Activated T-helper 1 cell treated with anti-CD3 and anti-CD28 coated beads, Interleukin-12 subunit alpha, Interleukin-12 subunit beta, Interleukin-2, Interleukin-4 antibody, amounts not matched to agents 30 ng/mL and 10 ng/mL and 1 ng/mL, durations not matched to agents 14 hours and 24 hours and 36 hours (primary cell): ENCODE measurements at places on chromosomes 3 and 15. TPM values are rescaled to one million over a fixed set of nuclear protein-coding genes. Genes with fewer than 3 reads are reported as not detected.

NTRK3 gene
- 0.24 and 0.29 TPM in 2 replicates for total RNA-seq

NR2E3 gene
- total RNA-seq = not detected in 2 replicates

CRABP1 gene
- not detected in 2 replicates for total RNA-seq

CGNL1 gene
- not detected in 2 replicates for total RNA-seq

A4GNT gene
- not detected in 2 replicates for total RNA-seq

SCN11A gene
- 0.05 TPM in 1 of 2 replicates, not detected in the other for total RNA-seq

DNA sequence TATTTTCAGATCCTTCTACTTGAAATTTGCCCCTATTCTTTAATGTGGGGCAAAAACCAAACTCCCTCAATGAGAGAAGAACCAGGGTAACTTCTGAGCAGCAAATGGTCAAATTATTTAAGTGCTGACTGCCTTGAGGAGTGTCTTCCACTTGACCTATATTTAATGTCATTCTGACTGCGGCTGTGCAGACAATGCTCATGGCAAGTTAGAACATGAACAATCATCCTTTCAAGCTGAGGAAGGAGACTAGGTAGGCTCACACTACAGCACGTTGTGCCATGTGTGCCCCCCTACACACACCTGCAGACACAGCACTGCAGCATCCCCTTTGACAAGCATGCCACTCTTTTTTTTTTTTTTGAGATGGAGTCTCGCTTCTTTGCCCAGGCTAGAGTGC lies 98.2 kb downstream of the OSBPL10 start:
- DNase-seq = no peak
- H3K27me3 ChIP-seq = no peaks in the 10 kb centered on the region
- peaks cover 5% of the 10 kb centered on the region for H3K36me3 ChIP-seq

- no peaks in the 10 kb centered on the region for H3K36me3 ChIP-seq
- DNase-seq = no peak
- no peak overlapping the region for H3K27ac ChIP-seq
- no peak overlapping the region for H3K4me3 ChIP-seq
These were observed 598.4 kb downstream of the FHIT start for GRCh38 chr3:60652829-60653228.

DNA sequence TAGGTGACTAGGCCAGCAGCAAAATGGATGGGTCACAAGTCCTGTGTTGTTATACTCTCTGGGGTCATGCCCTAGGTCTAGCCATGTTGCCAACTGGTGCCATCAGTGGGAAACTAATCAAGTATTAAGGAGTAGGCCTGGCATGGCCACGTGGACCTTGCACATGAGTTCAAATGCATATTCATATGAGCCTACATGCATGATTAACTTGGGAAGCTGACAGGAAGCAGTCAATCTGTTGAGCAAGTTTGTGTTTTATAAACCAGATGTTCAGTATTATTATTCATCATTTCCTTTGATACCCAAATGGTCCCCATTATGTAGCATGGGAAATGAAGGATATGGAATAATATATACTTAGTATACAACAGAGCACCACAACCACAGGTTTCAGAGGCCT lies 95.0 kb downstream of the LRTM1 start:
- no peaks in the 10 kb centered on the region for H3K27me3 ChIP-seq
- H3K4me3 ChIP-seq = no peak overlapping the region
- H3K27ac ChIP-seq = no peak overlapping the region

DNA sequence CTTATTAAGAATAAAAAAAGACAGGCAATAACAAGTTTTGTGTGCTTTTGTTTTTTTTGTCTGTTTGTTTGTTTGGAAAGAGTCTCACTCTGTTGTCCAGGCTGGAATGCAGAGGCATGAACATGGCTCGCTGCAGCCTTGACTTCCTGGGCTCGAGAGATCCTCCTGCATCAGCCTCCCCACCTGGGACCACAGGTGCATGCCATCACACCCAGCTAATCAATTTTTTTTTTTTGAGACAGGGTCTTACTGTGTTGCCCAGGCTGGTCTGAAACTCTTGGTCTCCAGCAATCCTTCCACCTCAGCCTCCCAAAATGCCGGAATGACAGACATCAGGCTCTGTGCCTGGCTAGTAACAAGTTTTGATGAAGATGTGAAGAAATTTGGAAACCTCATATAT lies 73.1 kb upstream of the GCNT3 start:
- H3K27me3 ChIP-seq = peaks cover 3% of the 10 kb centered on the region
- peaks cover 7% of the 10 kb centered on the region for H3K4me1 ChIP-seq
- no peak overlapping the region for H3K27ac ChIP-seq
- no peaks in the 10 kb centered on the region for H3K36me3 ChIP-seq
- H3K4me3 ChIP-seq = no peak overlapping the region
- no peak for DNase-seq

DNA sequence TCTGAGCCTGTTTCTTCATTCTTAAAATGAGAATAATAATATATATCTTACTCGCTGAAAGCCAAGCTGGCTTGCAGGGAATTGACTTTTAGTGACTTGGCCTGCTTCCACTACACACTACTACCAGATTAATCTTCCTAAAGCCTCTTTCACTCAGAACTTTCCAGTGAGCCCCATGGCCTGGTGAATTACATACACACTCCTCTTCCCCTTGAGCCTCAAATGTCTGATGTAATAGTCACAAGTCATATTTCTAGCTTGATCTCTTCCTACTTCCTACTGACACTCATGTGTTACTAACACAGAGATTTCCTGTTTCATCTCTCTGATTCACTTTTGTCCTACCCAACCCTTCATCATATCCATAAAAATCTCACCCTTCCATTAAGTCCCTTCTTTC lies 82.7 kb upstream of the SOX2 start:
- no peak overlapping the region for H3K4me3 ChIP-seq
- DNase-seq = no peak
- H3K27ac ChIP-seq = no peak overlapping the region
- no peaks in the 10 kb centered on the region for H3K36me3 ChIP-seq
- H3K27me3 ChIP-seq = no peaks in the 10 kb centered on the region

DNA sequence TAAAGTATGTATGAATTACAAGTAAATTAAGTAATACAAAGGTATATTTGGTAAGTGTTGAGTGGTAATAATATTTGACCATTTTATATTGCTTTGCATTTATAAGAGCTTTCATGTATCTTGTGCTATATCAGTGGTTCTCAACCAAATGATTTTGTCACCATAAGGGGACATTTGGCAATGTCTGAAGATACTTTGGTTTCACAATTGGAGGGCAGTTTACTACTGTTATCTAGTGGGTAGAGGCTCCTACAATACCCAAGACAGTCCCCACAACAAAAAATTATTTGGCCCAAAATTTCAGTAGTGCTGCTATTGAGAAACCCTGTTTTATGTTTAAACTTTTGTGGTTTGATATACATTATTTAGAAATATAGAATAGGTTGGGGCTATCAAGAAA lies 14.6 kb downstream of the TRPC1 start:
- H3K4me1 ChIP-seq = no peaks in the 10 kb centered on the region
- no peak for DNase-seq
- H3K36me3 ChIP-seq = no peaks in the 10 kb centered on the region
- H3K27ac ChIP-seq = no peak overlapping the region
- no peak overlapping the region for H3K4me3 ChIP-seq
- no peaks in the 10 kb centered on the region for H3K27me3 ChIP-seq

GRCh38 chr3:4232798-4233197 lies 70.4 kb upstream of the SETMAR start:
- DNase-seq = no peak
- H3K27ac ChIP-seq = no peak overlapping the region
- H3K4me3 ChIP-seq = no peak overlapping the region
- no peaks in the 10 kb centered on the region for H3K36me3 ChIP-seq
- H3K4me1 ChIP-seq = no peaks in the 10 kb centered on the region

GRCh38 chr3:63900010-63900409 lies 12.2 kb downstream of the SCAANT1 start:
- no peaks in the 10 kb centered on the region for H3K27me3 ChIP-seq
- H3K4me3 ChIP-seq = no peak overlapping the region
- H3K36me3 ChIP-seq = peaks cover 38% of the 10 kb centered on the region
- no peak for DNase-seq

DNA sequence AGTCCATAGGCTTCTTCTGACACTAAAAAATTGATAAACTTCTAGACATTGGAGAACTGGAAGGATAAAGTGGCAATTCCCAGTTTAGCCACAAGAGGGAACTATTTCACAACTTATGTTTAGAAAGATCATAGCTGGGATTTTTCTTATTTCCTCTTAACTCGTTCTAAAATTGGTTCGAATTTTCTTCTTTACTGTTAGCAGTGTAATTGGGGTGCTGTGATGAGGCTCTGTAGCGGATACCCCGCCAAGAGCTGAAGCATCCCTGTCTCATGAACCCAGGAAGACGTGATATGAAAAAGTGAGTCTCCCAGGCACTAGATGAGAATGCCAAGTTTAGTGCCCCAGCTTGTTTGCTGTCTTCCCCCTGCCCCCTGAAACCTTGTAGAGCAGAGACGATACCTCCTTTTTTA lies 85.1 kb downstream of the PDCD6IP start:
- no peak overlapping the region for H3K27ac ChIP-seq
- no peak overlapping the region for H3K4me3 ChIP-seq
- H3K4me1 ChIP-seq = peaks cover 6% of the 10 kb centered on the region
- H3K36me3 ChIP-seq = no peaks in the 10 kb centered on the region
